A673 (cell line): ENCODE measurements at places on chromosomes 1 and 21. TPM values are rescaled to one million over a fixed set of nuclear protein-coding genes. Genes with fewer than 3 reads are reported as not detected.

Gene MYBPHL
- not detected in 2 replicates for total RNA-seq

Gene C1orf226
- total RNA-seq = 27.9 and 34.3 TPM in 2 replicates

Gene S1PR1
- 0.85 and 1.1 TPM in 2 replicates for total RNA-seq

Gene LIN28A
- total RNA-seq = 0.15 and 0.39 TPM in 2 replicates

DNA sequence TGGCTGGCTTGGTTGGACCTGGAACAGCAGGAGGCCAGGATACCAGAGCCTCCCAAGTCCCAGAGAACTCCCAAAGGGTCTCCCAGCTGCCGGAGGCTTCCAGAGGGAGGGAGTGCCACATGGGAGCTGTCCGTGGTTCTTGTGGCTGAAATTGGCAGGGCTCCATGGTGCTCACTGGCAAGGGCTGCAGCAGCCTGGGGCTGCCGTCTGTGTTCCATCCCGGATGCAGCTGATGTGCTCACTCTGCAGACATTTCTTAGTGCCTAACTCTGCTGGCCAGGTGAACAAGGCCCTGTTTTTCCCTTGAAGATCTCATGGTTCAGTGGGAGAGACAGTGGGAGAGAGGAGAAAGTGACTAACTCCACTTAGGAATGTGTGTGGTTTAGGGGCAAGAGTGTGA is 261.1 kb downstream of the CAMTA1 start:
- peak; percentile 42 for DNase-seq
